ENCODE measurements at places on chromosomes 16 and 17. TPM values are rescaled to one million over a fixed set of nuclear protein-coding genes. Genes with fewer than 3 reads are reported as not detected.
A peak's percentile ranks its signal among the peaks of the same experiment; 100 is the strongest.

NEUROD2 gene
- not detected for total RNA-seq

DNA sequence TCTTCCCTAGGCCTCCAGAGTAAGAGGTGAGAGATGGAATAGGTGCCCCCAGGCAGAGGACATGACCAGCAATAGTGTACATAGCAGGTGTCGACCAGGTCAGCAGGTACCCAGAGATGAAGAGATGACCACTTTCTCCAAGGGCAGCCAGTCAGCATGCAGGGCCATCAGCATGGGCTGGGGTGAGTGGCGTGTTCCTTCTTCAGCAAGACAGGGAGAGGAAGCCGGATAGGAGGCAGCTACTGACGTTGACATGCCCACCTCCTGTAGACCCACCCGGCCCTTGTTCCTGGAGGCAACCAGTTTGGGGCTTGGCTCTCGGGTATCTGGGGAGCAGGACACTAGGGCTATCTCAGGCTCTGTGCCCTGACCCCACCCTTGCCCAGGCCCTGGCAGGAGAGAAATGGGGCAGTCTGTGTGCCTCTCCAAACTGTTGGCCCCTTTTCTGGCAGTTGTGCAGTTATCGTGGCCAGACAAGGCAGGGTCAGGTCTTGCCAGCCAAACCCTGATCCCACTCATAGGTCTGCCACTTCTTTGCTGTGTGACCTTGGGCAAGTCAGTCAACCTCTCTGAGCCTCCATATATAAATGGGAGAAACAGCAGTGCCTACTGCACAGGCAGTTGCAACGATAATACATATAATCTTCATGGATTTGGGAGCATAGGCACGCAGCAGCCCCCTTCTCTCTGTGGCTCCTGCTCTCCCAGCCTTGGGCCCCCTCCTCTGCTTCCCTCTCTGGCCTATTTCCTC is 1.4 kb upstream of the NDRG4 start:
- no peak for DNase-seq

IGF2BP1 gene
- total RNA-seq, result 0.36 TPM

- DNase-seq, result no peak
These were observed 1361.2 kb downstream of the CDH8 start for GRCh38 chr16:60675022-60675421.

GRCh38 chr16:29702269-29702668 is 23.3 kb downstream of the QPRT start:
- DNase-seq, result no peak

TEKT5 gene
- 2.1 TPM for total RNA-seq

RASD1 gene
- total RNA-seq, result 11.6 TPM

- DNase-seq, result no peak
These were observed 92.6 kb upstream of the CBX4 start for GRCh38 chr17:79931817-79932309.

MARVELD3 gene
- not detected for total RNA-seq

GRCh38 chr17:12599186-12599920 is 66.3 kb upstream of the MYOCD start:
- no peak for DNase-seq

PRR29 gene
- not detected for total RNA-seq

OTOA gene
- not detected for total RNA-seq

- no peak for DNase-seq
These were observed 17.6 kb upstream of the SSTR5 start for GRCh38 chr16:1054660-1055556.

LDHD gene
- 7.6 TPM for total RNA-seq

- DNase-seq, result no peak
These were observed 93.3 kb downstream of the MYO1D start for GRCh38 chr17:32783602-32784001.

DNA sequence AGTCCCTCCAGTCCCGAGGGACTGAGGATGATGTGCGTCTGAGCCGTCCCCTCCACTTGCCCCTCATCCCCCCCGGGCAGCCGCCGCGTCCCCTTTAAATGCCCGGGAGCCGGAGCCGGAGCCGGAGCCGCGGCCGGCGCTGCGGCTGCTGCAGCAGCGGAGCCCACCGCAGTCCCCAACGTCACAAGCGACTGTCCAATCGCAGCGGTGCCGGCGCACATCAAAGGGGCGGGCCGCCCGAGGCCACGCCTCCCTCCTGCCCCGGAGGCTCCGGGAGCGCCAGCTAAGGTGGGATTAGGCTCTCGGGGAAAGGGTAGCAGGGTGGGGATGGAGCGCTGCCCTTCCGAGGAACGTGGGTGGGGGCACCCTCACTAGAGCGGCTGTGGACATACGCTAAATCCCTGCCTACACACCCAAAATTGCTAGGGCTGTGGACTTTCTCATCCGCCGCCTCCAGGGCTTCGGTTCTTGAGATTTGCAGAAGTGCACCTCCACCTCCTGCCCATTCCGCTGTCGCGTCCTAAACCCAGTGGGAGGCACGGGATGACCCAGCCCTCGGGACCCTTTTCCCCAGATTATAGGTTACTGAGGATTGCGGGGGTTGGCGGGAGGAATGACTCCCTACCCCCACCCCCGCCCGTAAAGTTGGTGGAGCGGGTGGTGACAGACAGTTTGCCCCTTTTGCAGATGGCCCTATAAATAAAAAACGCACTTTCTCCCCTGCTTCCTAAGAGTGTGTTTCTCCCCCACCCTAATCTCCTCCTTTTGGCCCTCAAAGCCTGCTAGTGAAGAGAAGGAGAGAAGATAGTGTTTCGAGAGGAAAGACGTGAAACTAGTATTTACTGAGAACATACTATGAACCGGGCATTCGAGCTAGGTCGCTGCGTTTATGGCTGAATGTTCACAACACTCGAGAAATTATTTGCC is at the start of gene PHOSPHO1:
PHOSPHO1 (minus strand) TSS at position 152 of the 927 bp plus-strand sequence. CDS start 4,096 bp downstream, outside the sequence.
- DNase-seq, result peak; percentile 91

DNA sequence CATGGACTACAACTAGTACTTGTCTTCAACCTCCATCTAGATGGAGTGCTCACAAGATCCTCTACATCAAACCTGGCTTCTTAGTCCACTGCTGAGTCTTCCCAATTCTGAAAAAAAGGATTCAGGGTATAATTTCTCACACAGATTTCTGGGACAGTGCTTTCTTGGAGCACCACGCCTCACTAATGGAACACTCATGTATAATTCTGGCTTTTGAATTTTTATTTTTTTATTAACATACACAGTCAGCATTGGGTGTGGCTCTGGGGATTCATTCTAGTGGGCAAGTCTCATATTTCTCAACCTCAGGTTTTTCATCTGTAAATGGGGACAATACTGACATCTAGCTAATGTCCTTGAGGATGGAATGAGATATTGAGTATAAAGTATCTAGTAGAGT is 696.0 kb downstream of the WWOX start:
- no peak for DNase-seq

- no peak for DNase-seq
These were observed 73.7 kb downstream of the USP22 start for GRCh38 chr17:20968913-20969616.

KRT27 gene
- 0.55 TPM for total RNA-seq

MON1B gene
- total RNA-seq, result 12.8 TPM

KRTAP4-1 gene
- not detected for total RNA-seq

GRCh38 chr16:87598431-87598830 is 3.9 kb upstream of the JPH3 start:
- no peak for DNase-seq

FAM117A gene
- total RNA-seq, result 29.3 TPM

DNA sequence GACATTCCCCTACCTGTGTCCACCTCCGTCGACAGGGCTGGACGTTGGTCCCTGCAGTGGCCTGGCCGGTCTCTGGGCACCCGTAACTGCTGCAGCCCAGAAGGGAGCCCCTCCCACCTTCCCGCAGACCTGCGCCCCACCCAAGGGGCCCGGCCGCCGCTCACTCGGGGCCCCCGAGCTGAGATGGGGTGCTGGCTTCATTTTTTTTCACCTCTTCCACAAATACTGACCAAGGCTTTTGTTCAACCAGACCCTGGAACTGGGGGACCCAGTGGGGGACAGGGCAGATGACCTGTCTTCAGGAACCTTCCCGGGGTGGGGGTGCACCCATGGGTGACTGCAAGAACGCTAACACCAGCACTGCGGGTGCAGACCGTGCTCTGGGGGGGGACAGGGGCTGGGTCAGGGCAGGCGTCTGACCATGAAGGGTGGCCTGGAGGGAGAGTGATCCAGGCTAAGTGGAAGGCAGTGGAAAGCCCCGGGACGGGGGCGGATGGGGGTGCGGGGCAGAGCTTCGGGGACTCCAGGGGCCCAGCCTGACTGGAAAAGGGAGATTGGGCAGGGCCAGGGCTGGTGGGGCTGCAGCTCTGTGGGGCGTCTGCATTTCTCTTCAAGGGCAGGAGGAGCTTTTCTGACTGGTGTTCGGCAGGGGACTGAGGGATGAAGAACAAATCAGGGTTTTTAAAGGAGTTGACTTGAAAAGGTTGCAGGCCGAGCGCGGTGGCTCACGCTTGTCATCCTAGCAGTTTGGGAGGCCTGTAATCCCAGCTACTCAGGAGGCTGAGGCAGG is 42.3 kb downstream of the SLC7A5 start:
- no peak for DNase-seq

MPP2 gene
- total RNA-seq, result 33.0 TPM

DNA sequence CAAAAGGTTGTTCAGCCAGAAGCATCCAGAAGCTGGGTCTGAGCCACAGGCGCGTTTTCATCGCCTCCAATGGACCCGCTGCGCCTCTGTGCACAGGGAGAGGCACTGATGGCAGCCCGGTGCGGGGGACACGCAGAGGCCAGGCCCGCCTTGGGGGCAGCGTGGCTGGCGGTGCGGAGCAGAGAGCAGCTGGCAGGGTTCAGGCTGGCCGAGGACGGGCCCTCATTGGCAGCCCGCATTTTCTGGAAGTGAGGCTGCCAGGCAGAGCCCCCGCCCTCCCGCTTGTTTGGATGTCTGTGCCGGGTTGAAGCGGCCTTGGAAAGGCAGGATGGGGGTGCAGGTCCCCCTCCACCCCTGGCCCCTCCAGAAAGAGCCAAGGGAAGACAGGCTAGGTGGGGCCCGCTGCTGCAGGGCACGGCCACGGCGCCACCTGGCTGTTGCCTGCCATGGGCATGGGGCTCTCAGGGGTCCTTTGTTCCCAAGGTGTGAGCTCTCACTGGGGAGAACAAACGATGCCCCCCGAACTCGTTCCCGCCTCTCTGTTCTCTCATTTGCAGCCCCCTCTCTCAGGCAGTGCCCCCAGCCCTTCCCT is 18.8 kb downstream of the GSE1 start:
- DNase-seq, result no peak

KRT20 gene
- not detected for total RNA-seq

DNA sequence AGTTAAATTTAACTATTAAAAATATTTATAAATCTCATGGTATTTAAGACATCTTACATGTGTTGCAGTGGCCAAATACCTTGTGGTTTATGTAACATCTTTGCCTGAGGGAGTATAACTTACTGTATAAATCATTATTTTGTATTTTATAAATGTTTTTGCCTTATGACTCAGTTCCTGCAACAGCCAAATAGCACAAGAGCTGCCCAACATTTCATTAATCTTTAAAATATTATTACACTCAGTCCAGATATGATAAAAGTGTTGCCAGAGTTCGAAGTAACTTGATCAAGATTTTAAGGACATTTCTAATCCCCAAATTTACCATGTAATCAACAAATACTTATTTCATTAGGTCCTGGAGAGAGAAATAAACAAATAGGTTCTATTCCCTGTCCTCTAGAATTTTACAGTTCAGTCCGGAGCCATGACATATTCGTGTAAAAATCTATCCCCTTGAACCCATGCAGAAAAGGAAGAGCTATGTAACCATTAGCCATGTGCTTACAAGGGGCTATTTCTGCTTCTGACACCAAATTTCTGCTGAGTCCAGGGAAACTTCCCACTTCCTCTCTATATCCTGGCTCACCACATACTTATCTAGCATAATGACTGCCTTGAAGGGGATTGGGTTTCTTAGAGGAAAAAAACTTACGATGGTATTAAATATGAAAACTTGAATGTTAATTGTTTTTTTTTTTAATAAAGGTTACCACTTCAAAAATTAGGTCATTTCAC is 44.0 kb downstream of the IRX6 start:
- no peak for DNase-seq

TNFRSF13B gene
- not detected for total RNA-seq

GRCh38 chr16:85610446-85611193 is 2.5 kb upstream of the GSE1 start:
- peak; percentile 96 for DNase-seq

- no peak for DNase-seq
These were observed 60.4 kb downstream of the ZDHHC7 start for GRCh38 chr16:84950906-84951305.

C16orf92 gene
- total RNA-seq, result not detected

DNA sequence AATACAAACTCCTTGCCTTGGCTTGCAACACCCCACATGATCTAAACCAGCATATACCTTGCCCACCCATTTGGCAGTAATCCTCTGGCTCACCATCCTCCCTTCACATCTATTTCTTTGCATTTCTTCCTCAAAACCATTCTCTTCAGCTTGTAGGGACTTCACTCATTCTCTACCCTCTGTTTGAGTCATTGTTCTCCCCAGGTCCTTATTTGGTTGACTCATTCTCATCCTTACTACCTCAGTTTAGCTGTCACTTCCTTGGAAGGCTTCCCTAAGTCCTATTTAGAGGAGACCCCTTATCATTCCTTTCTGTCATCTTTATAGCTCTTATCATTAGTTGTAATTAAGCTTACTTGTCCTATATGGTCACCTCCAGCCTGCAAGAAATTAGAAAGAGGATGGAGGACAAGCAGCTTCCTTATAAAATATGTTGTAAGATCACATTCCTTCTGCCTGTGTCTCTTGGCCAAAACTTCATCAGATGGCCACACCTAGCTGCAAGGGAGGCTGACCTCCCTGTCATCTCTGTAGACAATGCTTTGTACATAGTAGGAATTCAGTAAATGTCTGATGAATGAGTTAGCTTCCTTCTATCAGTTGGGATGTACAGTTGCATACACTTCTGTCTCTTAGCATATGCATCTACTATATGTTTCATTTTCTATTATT is 1.7 kb downstream of the TTC19 start:
- DNase-seq, result no peak

DNA sequence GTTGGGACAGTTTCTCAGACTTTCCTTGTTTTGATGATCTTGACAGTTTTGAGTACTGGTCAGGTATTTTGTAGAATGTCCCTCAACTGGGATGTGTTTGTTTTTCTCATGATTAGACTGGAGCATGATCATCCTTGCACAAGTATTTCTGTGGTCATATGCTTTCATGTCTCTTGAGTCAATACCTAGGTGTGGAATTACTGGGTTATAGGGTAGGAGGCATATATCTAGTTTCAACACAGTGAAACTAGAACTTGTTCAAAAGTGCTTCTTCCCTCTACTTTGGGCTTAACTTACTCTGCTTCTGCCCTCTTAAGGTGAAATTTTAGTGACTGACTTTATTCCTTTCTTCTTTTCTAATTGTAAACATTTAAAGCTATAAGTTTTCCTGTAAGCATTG is 30.1 kb downstream of the IKZF3 start:
- no peak for DNase-seq

DNA sequence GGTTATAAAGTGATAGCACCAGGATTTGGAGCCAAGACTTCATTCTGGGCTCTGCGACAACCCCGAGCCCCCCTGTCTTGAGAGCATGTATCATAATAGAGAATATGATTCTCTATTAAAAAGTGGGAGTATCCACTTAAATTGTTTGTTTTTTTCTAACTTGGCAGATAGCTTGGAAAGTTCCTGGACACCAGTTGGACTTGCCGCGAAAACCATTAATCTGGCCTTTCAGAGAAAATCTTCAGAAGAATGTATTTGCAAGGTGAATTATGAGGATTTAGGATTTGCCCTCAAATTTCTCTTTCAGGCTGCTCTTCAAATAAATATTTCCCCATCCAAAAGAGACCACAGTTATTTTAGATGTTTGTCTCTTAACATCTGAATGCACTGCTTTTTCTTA is 53.5 kb downstream of the MARCHF10 start:
- DNase-seq, result no peak

NRN1L gene
- not detected for total RNA-seq

Data from sigmoid colon (tissue), 7 donors.